HFFc6 (cell line): ENCODE measurements at places on chromosomes 5 and 9. TPM values are rescaled to one million over a fixed set of nuclear protein-coding genes. Genes with fewer than 3 reads are reported as not detected.

- no peaks in the 10 kb centered on the region; the same call in 1 of the 2 replicates for H3K27me3 ChIP-seq
- H3K4me1 ChIP-seq, result peaks cover 34% of the 10 kb centered on the region
- DNase-seq, result no peak
- H3K36me3 ChIP-seq, result no peaks in the 10 kb centered on the region; the same call in 1 of the 2 replicates
- no peak overlapping the region for H3K4me3 ChIP-seq
These were observed 5.2 kb downstream of the GM2A start for GRCh38 chr5:151258201-151258611.

The ALDH1A1 gene
- total RNA-seq, result 161 to 681 TPM (median 186 TPM) in 3 replicates

GRCh38 chr5:109640976-109641375 is 48.8 kb upstream of the MAN2A1 start:
- no peaks in the 10 kb centered on the region for H3K4me1 ChIP-seq
- no peak for DNase-seq
- no peaks in the 10 kb centered on the region; the same call in 1 of the 2 replicates for H3K27me3 ChIP-seq
- H3K36me3 ChIP-seq, result no peaks in the 10 kb centered on the region

DNA sequence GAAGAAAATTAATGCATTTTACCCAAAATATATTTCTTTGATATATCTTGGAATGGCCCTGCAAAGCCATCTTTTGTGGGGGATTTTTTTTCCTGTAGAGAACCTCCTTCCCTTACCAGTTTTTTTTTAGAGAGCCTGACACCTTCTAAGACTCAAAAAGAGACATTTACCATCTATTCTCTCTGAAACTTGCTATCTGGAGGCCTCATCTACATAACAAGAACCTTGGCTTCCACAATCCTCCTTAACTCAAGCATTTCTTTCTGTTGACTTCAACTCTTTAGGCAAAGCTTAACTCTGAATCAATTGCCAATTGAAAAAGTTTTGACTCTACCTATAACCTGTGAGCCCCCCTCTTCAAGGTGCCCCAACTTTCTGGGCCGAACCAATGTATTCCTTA is 6.2 kb downstream of the SLC45A2 start:
- DNase-seq, result no peak
- peaks cover 7% of the 10 kb centered on the region for H3K27me3 ChIP-seq
- H3K36me3 ChIP-seq, result no peaks in the 10 kb centered on the region
- peaks cover 24% of the 10 kb centered on the region for H3K4me1 ChIP-seq
